HFFc6 (cell line): ENCODE measurements at places on chromosomes 2 and 18. TPM values are rescaled to one million over a fixed set of nuclear protein-coding genes. Genes with fewer than 3 reads are reported as not detected.
A peak's percentile ranks its signal among the peaks of the same experiment; 100 is the strongest.

The KRTCAP3 gene
- total RNA-seq = 0.42 to 1.3 TPM (median 1.1 TPM) in 3 replicates

GRCh38 chr2:150090031-150090430 is 397.4 kb downstream of the RND3 start:
- DNase-seq = no peak

The CNNM3 gene
- total RNA-seq = 7.2 to 10.0 TPM (median 8.1 TPM) in 3 replicates

The PFN4 gene
- 0.64 to 0.72 TPM (median 0.69 TPM) in 3 replicates for total RNA-seq

The COA5 gene
- 12.8 to 20.9 TPM (median 14.6 TPM) in 3 replicates for total RNA-seq

GRCh38 chr18:35707247-35707646 is 125.7 kb downstream of the GALNT1 start:
- no peak for DNase-seq

The LYPD6 gene
- 20.9 to 26.8 TPM (median 26.6 TPM) in 3 replicates for total RNA-seq

The SERPINB2 gene
- total RNA-seq = 30.9 and 82.1 TPM in 2 replicates

GRCh38 chr2:142131010-142131669 is at the start of gene LRP1B:
TSS of gene LRP1B (minus strand) at chr2:142131016. CDS start at chr2:142130729, 287 bp downstream.
- DNase-seq = no peak

The LRRTM4 gene
- total RNA-seq = not detected in 3 replicates

DNA sequence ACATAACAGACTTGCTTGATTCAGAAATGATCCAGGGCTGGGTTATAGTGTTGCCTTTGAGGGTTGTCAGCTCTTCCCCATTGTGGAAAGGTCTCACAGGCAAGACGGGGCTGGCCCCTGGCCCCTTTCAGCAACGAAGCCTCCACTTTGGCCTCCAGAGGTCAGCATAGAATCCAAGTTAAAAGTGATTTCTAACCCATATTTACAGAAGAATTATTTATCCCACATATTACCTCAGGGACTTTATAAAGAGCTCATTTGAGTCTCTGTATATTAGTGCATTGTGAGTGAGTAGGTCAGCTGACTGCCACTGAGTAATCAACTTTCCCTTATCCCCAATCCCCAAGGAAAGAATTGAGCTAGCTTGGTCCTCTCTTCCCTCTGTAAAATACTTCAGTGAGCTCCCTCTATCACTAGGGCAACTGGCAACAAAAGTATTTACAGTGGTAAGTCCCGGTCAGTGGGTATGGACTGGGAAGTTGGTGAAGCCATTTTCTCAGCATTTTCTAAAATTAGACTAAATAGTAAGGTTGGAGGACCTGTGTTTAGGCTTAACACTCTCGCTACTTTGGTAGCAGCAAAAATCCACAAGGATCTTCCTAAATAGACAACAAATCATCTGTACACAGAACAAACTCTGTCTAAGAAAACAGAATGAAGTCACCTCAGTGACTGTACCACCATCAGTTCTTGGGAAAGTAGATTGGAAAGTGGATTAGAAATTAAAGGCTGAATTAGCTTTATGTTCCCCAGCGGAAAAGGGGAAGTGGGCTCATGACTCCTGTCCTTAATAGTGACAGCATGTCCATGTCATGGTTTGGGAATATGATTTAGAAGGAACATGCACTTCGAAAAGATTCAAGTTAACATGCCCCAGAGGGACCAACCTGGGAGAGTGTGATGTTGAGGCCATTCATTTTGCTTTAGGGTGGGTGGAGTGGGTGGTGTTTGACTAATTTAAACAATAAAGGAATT is 171.0 kb upstream of the SIX3 start:
- DNase-seq = no peak

DNA sequence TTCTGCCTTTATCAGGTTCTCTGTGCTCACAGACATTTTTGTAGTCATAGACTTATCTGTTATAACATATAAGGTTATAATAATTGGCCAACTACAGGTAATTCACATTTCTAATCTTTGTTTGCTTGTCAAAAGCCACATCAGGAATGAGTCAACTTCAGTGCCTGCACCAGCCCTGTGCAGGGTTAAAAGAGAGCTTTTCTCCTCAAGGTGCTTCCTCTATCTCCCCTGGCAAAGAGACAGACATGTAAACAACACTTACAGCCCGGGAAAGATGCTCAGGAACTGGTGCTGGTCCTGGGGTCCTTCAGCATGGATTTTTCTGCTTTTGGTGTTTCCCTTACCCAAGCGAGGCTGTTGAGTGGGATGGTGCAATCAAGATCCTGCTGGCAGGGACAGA is 7.7 kb upstream of the EHD3 start:
- DNase-seq = no peak

The SERPINB3 gene
- not detected in 2 replicates for total RNA-seq

- peak; percentile 45 for DNase-seq
These were observed 803.6 kb upstream of the ZEB2 start for GRCh38 chr2:145323512-145323911.

The C1QL2 gene
- not detected in 3 replicates for total RNA-seq

The C2orf80 gene
- not detected in 3 replicates for total RNA-seq

GRCh38 chr2:73868204-73868978 is 24.4 kb upstream of the ACTG2 start:
- DNase-seq = no peak

GRCh38 chr2:219104107-219105035 is 43.6 kb upstream of the IHH start:
- peak; percentile 35 for DNase-seq

The TLK1 gene
- 46.9 to 51.3 TPM (median 48.9 TPM) in 3 replicates for total RNA-seq

GRCh38 chr2:133817680-133818566 is 249.7 kb upstream of the NCKAP5 start:
- peak; percentile 98 for DNase-seq

The SUMO1 gene
- 122 to 156 TPM (median 152 TPM) in 3 replicates for total RNA-seq

DNA sequence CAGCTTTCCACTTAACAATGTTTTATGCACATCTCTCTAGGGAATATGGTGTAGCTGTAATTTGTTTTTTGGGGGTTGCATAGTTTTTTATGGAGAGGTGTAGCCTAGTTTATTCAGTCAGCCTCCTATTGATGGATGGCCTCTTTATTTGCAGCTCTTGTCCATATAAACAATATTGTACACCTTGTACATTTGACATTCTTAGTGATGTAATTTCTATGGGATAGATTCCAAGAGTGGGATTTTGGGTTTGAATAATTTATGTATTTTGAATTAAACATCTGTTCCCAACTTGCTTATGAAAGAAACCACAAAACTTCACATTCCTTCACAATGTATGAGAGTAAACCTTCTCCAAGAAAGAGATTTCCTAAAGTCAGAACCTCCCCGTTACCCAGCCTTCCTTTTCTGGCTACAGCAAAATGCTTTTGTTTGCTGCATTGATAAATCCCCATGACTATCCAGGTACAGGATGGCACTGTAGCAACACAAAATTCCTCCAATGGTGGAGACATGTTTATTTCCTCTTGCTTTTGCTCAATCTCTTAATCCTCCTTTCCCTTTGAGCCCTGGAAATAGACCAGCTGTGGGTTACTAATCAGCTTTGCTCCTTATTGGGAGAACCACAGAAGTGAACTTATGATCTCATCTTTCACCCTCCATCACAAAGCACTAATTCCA is 58.4 kb upstream of the GALR1 start:
- no peak for DNase-seq

GRCh38 chr2:169086893-169087467 is 17.6 kb downstream of the DHRS9 start:
- DNase-seq = no peak

- no peak for DNase-seq
These were observed 38.6 kb downstream of the SS18 start for GRCh38 chr18:26051843-26052242.

GRCh38 chr2:211086049-211086448 is 529.6 kb downstream of the CPS1 start:
- DNase-seq = no peak

DNA sequence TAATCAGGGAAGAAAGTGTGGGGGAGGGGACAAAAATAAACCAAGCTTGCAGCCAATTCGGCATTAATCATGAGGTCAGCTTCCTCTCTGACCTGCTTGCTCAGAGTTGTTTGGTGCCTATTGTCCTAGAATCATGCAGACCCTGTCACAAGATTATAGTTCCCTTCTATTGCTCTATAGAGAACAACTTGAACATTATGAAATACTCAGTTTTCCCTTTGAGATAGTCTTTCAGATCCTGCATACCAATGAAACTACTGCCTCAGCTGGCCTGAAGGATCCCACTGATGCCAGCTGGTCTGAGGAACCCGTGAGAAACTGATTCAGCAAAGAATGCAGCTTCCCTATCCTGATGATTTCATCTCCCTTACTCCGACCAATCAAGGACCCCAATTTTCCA is 955 bp upstream of the BBS5 start:
- DNase-seq = no peak
